ENCODE measurements at places on chromosomes 12 and 14.
A peak's percentile ranks its signal among the peaks of the same experiment; 100 is the strongest.

DNA sequence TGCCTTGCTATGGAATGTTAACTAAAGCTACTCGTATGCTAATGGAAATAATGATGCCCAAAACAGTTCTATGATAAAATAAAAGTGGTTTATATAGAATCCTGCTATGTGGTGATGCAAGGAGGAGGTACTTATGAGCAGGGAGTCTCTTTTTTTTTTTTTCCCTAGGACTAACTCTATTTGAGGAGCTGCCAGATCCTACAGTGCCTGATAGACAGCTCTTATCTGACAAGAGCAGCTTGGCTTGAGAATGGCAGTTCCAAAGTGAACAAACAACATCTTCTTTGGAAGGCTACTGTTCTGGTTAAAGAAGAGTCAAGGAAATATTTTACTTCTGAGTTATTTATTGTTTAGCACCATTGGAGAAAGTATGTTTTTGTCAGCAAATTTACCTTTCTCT, 10.2 kb upstream of the ACSM4 start:
- no peak for DNase-seq

GRCh38 chr14:74575507-74575906, 36.5 kb downstream of the LTBP2 start:
- no peak for DNase-seq

GRCh38 chr14:91910196-91910595, 37.3 kb downstream of the FBLN5 start:
- DNase-seq, result no peak

DNA sequence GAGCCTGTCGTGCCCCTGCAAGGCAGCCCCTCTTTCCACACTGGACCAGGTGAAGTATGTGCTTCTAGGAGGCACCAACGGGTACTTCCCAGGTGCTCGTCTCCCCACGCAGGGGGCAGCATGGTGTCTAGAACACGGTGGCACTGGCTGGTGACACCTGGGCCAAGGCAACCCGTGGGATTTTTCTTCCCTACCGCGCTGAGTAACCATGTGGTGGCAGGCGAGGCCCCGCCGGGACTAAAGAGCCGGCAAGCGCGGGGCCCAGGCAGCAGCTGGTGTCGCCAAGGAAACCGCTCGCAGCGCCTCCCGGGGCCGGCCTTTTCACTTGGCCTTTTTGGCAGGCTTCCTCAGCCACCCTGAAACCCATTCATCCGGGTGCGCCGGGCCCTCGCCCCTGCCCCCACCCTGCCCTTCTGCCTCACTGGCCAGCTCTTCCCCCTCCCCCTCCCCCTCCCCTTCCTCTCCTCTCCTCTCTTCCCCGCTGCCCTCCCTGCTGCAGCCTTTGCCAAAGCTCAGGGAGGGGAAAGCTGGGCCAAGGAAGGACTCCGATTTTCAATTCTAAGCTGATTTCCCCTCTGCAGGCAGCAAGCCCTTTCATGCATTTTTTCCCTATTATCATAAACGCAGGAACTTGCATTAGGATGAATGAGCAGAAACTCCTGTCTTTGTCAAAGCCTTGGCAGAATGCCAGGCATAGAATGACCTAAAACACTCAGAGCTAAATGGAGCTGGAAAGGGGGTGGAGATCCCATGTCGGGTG, 81.2 kb downstream of the IRF2BPL start:
- DNase-seq, result peak; percentile 88

GRCh38 chr14:34436118-34436905, 25.7 kb downstream of the SPTSSA start:
- peak; percentile 87 for DNase-seq
